HTR-8/SVneo (cell line): ENCODE measurements at places on chromosomes 5 and 9.

DNA sequence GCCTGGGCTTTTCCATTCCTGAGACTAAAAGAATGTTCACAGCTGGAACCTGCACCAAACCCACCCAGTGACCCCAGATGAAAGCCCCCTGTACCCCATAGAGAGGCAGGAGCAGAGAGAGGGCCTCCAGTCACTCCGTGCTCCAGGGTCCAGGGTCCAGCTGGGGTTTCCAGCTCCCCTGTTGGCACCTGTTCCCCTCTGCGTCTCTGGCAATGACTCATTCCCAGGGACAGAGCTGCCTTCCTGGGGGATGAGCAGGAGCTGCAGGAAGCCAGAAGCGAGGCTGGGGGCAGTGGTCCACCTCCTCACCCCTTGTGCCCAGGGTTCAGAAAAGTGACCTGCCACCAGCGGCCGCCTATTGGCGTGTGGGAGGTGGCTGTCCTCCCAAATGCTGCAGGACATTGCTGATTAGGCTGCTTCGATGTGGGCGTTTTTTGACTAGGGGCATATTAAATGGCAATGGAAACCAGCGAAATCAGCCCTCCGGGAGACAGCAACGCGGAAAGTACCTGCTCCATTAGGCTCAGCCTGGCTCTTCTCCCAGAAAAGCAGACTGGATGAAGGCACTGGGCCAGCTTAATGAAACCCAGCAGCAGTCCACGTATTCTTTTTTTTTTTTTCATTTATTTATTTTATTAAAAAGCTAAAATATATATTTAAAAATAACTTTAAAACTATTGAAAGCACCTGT is 97.4 kb downstream of the DAP start:
- DNase-seq = peak; percentile 53

- DNase-seq = no peak
Measured at GRCh38 chr5:33072296-33072695, 361.2 kb downstream of the NPR3 start.

DNA sequence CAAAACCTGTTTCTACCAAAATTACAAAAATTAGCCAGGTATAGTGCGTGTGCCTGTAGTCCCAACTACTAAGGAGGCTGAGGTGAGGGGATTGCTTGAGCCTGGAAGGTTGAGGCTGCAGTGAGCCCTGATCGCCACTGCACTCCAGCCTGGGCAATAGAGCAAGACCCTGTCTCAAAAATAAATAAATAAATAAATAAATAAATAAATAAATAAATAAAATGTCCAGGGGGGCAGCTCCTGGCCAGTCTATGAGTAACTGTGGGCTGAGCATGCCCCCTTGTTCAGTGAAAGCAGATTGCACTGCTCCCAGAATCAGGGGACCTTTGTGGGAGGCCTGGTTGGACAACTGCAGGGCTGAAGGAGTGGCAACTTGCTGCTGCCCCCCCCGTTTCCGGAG is 62.7 kb downstream of the PDE6A start:
- DNase-seq = no peak

DNA sequence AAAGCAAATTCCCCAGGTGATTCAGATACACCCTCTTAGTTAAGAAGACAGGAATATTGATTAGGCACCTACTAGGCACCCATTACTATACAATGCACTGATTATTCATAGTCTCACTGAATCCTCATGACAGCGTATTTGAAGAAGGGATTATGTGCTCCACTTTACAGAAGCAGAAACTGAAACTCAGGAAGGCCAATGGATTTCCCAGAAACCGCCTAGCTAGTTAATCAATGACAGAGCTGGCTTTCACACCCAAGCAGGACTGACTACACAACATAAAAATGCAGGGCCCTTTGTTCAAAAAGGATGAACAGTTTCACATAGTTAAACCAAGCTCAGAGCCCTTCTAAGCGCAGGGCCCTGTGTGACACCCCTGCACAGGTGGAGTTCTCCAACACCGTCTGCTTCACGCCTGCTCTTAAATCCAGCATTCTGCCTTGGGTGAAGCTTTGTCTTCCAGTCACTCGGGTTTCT is 117.3 kb downstream of the TTLL11 start:
- no peak for DNase-seq

- DNase-seq = no peak
Measured at GRCh38 chr5:11076945-11077613, 316.0 kb upstream of the DAP start.

DNA sequence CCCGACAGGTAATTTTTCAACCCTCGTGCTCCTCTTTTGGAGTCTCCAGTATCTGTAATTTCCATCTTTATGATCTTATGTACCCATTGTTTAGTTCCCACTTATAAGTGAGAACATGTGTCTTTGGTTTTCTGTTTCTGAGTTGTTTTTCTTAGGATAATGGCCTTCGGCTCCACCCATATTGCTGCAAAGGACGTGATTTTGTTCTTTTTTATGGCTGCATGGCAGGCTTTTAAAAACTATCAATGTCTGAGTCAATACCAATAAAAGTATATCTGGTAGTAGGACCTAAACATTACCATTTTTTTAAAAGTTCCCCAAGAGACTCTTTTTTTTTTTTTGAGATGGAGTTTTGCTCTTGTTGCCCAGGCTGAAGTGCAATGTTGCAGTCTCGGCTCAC is 3.9 kb upstream of the SLC26A2 start:
- DNase-seq = no peak

GRCh38 chr9:113393281-113393680 is 7.8 kb downstream of the ALAD start:
- DNase-seq = no peak

DNA sequence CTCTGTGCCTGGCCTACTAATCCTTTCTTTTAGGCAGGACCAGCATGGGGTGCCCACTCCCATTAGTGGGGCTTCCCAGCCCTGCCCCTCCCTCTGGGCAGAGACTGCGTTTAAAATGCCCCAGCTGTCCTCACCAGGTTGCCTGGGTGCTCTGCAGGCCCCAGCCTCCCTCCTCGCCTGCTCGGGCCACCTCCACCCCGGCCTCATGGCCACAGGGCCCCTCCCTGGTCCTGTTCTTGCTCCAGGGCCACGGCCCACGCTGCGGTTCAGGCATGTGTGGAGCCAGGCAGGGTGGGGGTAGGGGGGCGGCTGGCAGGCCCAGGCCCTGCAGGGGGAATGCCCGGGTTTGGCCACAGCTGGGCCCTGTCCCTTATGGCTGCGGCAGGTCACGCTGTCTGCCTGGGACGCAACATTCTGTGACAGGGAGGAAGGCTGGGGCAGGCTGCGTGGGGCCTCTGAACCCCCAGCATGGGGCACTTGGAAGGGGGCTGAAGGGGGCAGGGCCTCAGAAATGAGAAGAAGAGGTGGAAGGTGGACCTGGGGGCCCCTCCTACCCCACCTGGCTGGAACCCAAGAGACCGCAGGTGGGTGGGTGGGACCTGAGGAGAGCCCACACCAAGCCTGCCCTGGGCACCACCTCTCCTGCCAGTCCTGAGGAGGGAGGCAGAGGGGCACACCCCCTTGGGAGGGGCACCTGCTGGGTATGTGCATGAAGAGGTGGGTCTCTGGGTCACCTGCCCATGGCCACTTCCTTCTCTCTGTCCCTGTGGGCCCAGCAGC is at the start of gene LCN12:
Gene LCN12 (plus strand): TSS at position 733 of the 780 bp plus-strand sequence. CDS start 55 bp downstream, outside the sequence.
- no peak for DNase-seq

GRCh38 chr5:143979044-143979690 is 167.2 kb downstream of the HMHB1 start:
- no peak for DNase-seq

GRCh38 chr9:76759732-76760131 is 4.5 kb upstream of the PCA3 start:
- DNase-seq = no peak

DNA sequence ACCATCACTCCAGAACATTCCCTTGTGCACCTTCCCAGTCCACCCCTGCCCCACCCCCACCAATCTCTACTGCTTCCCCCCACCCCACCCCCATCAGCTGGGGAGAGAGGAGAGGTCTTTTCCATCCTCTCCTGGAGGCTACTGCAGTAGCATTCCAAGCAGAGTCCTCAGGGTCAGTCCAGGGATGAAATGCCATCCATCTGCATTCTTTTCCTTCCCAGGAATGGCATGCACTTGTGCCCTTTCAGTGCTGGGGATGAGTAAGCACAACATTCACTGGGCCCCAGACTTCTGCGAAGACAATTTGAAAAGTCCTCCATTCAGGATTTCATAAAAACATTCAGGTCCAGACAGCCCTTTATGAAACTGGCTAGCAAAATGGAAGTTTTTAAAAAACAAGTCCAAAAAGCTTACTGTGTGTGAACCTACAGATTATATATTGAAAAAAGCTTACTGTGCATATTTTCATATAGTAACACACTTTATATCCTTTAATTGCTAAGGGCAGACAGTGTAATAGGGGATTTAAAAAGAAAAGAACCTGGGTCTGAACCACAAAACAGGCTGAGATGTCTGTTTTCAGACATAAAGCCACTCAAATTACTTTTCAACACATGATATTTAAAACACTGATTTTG is 50.0 kb upstream of the GOLPH3 start:
- DNase-seq = peak; percentile 98

GRCh38 chr9:34206561-34206960 is 27.7 kb downstream of the UBAP1 start:
- no peak for DNase-seq

GRCh38 chr5:5792106-5792505 is 369.6 kb downstream of the ICE1 start:
- no peak for DNase-seq

- DNase-seq = no peak
Measured at GRCh38 chr5:31364881-31365636, 166.8 kb downstream of the DROSHA start.

GRCh38 chr5:131532031-131532640 is 102.9 kb downstream of the RAPGEF6 start:
- DNase-seq = no peak
